ENCODE measurements at places on chromosomes 7 and 10.

DNA sequence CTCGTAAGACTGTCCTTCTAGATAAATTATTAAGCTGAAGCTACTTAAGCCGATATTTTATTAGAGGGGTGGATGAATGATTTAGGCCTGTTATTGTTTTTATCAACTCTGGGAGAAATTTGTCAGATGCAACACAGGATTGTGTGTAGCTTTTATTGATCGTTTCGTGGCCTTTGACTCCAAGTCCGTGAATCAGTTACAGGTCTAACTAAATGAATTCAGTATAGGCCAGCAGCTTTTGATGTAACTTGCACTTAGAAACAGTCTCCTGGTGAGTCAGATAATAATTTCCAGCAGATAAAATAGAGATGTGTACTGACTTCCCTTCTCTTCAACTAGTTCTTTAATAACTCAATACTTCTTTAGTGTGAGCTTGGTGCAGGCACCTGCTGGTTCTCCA lies 341.7 kb upstream of the SMIM30 start:
- no peak for DNase-seq

DNA sequence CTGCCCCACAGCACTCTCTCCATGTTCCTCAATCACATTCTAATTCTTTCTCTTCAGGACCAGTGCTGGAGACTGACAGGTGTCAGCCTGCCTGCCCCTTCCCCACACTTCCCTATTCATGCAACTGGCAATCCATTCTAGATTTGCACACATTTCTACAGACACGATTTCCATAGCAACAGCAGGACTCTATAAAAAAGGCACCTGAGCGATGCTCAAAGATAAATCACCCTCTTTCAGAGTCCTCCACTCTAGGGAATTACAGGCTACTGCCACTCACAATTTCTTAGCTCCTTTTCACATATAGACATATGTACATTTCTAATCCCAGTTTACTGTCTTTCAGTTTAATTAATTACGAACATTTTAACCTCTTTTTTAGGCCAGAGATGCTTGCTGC lies 118.1 kb upstream of the ANKRD1 start:
- no peak for DNase-seq

DNA sequence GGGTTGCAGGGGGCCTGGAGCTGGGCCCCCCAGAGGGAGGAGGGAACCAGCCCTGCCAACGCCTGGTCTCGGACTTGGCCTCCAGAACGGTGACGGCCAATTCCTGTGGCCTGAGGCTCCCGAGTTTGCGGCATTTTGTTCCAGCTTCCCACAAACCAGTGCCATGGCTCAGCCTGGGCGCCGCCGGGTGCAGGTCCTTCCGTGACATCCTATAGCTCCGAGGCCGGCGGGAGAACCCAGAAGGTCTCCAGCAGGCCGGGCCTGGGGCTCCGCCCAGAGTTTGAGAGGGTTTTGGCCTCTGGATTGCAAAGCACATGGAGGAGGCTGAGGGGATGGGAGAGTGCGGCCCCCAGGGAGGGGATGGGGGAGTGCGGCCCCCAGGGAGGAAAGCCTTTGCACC lies 92.6 kb downstream of the UNCX start:
- DNase-seq, result no peak

GRCh38 chr10:85921789-85922188 lies 444.8 kb downstream of the GRID1 start:
- DNase-seq, result no peak

DNA sequence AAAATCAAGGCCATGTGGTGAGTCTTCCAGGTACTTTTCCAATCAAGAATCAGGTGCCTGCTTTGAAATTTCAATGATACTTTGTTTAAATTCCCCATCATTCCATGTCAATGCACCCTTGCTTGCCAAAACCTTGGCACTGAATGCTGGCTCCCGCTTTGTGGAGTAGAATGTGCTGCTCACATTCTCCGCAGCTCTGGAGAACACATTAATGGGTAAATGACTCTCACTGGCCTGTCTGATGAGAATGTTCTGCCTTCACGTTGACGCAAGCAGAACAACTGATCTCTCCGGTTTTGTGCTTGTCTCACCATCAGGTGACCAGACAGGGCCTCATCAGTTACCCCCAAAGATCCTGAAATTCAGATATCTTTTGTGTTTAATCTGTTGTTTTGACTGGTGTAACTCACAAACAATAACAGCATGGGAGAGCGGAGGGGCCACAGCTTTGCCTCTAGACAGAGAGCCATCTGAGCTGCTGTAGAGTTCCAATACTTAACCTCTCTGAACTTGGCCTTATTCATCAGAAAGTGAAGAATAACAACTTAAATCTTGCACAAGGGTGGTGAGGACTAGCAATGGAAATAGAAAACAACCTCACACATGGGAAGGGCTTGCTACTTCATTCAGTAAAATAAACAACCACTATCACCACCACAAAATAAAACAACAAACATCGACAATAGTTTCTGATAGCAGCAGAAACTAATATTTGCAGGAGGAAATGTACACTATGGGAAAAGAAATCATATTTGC lies 276.9 kb upstream of the IGFBP3 start:
- DNase-seq, result no peak

GRCh38 chr10:60896033-60896432 lies 48.0 kb downstream of the RHOBTB1 start:
- DNase-seq, result no peak

DNA sequence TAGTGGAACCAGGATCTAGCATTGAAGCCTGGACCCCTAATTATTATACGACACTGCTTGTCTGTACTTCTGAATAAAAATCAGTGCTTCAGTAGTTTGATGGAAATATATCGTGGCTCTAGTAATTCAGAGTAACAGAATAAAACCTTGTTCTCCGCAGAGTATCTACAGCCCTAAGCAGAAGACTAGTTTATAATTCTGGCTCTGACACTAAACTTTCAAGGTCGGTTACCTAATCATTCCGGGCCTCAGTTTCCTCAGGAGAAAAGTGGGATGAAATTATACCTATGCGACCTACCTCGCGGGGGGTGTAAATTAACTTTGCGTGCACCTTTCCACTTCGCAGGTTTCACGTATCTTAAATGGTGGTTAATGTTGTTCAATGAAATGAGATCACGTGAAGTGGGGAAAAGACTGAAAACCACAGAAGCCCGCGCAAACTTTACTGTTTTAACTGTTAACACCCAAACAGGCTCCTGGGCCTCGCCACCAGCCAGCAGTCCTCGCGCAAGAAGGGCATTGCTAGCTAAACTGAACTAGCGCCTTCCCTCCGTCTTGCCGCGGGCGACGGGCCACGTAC lies 615 bp downstream of the THAP5 start:
- no peak for DNase-seq

GRCh38 chr7:148982654-148983199 lies 45.6 kb downstream of the PDIA4 start:
- DNase-seq, result no peak

DNA sequence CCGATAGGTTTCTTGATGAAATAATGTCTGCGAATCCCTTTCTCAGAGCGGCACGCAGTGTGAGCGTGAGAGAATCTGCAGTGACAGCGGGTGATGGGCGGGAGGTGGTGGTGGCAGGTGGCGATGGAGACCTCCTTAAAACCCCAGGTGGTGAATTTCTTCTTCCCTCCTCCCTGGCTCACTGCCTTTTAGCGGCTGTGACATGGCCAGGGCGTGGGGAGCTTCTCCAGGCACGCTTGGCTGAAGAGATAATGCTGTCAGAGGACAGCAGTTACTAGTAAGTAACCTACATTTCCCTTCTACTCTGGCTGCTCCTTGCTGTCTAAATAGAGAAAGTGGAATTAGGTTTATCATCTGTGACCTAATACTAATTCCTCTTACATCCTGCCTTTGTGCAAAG lies 141.4 kb upstream of the INSYN2A start:
- no peak for DNase-seq

DNA sequence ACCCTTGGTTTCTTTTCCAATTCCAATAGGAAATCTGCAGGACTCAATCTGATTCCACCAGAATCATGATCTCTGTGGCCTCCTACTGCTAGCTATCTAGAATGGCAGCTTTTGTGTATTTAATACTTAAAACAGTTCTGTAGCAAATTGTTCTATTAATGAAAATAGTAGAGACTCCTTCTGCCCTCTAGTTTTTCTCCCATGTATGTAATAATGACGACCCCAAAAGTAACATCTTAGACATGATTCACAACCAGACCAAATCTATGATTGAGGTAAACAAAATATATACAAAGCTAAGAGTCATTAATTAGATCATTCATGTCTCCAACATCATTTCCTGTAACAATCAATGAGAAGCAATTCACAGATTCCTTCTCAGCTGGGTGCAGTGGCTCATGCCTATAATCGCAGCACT lies 259.1 kb upstream of the MKLN1 start:
- DNase-seq, result no peak

GRCh38 chr7:25947669-25948516 lies 204.1 kb upstream of the NFE2L3 start:
- DNase-seq, result no peak

DNA sequence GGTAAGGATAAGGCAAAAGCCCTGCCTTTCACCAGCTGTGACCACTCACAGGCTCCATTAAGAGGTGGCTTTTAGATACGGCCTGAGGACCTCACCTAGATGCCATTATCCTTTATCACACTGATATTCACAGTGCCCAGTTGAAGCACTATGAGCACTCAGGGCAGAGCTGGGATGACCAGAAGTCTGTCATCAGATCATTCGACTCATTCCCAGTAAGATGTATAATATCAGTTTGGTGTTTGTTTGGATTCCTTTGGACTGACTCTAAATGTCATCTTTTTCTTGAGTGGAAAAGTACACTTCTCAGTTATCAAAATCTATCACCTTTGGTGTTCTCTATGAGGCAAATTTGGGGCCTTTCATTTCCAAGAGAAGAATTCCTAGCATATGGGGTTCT lies 18.7 kb downstream of the CCDC136 start:
- no peak for DNase-seq

DNA sequence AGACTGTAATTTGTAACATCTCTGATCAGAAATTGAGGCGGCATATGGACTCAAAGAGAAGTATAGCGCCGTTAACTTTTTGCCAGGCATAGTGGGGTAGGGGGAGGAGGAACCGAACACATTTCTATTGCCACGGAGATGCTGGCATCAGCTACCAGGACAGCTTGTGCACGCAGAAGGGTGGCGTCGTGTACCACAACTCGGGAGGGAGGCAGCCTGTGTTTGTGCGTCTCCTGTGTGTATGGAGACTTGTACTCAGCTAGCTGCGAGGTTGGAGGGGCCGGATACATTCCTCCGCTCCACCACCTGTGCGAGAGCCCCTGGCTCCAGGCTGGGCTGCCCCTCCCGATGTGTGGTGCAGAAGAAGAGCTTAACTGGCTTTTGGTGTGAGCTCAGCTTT lies 634.8 kb downstream of the TYW1 start:
- DNase-seq, result peak; percentile 46

DNA sequence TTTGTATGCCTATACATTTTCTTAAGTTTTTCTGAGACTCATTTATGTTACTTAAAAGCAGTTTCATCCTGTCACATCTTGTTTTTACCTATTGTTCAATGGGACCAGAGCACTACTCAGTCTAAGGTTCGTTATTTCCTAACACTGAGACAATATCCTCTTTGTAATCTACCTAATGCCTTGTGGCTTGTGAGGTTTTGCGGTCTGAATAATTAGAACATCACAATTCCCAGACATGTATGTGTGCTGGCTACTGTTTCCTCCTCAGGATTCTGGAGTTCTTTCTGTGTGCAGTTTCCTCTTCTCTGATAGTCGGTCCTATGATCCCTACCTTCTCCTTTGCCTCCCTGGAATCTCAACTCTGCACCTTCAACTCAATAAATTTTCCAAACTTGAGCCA lies 620.2 kb downstream of the ANKRD7 start:
- DNase-seq, result no peak

- DNase-seq, result no peak
Observed at GRCh38 chr10:68506411-68506810, 20.9 kb downstream of the SLC25A16 start.

- DNase-seq, result no peak
Observed at GRCh38 chr7:117639966-117640365, 160.1 kb downstream of the CFTR start.

- no peak for DNase-seq
Observed at GRCh38 chr10:77034795-77035194, 602.8 kb downstream of the KCNMA1 start.

DNA sequence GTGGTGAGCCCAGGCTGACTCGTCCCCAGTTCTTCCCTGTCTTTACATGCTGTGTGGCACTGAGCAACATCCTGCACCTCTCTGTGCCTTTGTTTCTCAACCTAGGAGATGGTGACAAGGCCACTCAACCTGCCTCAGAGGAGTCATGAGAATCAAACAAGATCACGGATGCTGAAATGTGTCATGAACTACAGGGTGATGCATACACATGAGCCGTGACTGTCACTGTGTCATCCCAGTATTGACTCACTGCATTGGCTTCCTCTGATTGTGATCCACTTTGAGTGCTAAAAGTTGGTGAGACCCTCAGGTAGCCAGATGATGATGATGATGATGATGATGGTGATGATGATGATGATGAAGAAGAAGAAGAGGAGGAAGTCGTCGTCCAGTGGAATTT lies 11.5 kb downstream of the C10orf71 start:
- DNase-seq, result no peak

GRCh38 chr10:126500866-126501265 lies 112.6 kb upstream of the ADAM12 start:
- DNase-seq, result no peak

- no peak for DNase-seq
Observed at GRCh38 chr10:122308417-122309141, 37.5 kb downstream of the BTBD16 start.

DNA sequence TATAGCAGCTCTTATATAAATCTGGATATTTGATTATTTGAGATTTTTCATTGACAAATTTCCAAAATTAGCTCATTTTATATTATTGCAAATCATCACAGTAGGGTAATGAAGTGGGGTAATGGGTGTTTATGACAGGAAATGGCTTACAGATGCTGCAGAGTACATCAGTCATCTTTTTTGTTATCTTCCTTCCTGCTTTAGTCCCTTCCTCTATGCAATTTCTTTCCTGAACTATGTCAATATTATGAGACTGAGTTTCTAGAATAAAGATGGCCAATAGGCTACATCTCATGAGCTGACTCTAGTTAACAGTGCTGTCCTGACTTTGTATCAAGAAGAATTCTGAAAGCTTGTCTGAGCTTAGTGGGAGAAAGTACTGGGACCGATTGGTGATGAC lies 244.5 kb downstream of the XPNPEP1 start:
- DNase-seq, result no peak

DNA sequence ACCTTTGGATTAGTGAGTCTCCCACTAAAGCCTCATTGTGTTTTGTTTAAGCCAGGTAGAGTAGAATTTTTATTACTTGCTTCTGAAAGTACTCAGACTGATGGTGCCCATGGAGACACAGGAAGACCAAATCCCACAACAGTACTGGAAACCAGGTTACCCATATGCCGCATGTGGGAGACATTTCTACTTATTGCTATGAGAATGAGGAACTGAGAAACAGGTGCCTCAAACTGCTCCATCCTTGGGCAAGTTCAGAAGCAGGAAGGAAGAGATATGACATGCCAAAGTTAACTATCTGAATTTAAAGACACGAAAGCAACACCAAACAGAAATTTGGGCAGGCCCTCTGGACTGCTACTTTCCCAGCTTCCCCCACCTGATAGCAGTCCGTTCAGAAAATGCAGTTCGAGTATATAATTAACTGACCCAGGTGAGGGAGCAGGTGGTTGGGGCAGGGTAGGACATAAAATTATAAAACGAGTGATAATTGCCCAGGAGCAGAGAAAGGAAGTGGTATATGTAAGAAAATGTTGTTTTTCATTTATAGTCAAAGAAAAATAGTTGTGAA lies 382.3 kb upstream of the MTPN start:
- DNase-seq, result no peak

- DNase-seq, result no peak
Observed at GRCh38 chr10:21159669-21160068, 262.6 kb upstream of the NEBL start.

Data from dorsolateral prefrontal cortex (tissue), 122 donors.